Suppressor macrophage treated with lipopolysaccharide for 1 hour (primary cell): ENCODE measurements at places on chromosomes 5 and 9.

- DNase-seq: no peak
Measured at GRCh38 chr9:132742821-132743311, 72.6 kb downstream of the GTF3C4 start.

DNA sequence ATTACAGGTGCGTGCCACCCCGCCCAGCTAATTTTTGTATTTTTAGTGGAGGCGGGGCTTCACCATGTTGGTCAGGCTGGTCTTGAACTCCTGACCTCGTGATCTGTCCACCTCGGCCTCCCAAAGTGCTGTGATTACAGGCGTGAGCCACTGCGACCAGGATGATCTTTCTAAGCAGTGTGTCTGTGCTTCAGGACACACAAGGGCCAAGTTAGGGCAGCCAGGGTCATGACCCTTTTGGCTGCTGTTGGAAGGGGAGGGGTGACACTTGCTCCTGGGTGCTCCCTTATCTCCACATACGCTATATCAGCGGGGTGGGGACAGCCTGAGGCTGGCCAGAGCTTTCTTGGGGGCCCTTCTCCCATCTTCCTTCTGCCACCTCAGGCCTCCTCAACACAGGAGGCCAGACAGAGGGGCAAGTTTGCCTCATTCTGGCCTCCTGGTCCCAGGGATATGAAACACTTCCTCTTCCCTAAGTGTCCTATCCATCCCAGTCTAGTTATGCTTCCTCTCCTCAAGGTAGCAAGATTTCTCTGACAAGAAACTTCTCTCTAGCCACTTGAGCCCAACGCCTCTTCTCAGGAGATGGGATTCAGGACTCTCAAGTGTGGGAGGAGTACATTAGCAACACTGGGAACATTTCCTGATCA is 1.9 kb upstream of the ZNF79 start:
- peak; percentile 28 for DNase-seq

- DNase-seq: no peak
Measured at GRCh38 chr5:118447350-118447749, 541.0 kb downstream of the DTWD2 start.

DNA sequence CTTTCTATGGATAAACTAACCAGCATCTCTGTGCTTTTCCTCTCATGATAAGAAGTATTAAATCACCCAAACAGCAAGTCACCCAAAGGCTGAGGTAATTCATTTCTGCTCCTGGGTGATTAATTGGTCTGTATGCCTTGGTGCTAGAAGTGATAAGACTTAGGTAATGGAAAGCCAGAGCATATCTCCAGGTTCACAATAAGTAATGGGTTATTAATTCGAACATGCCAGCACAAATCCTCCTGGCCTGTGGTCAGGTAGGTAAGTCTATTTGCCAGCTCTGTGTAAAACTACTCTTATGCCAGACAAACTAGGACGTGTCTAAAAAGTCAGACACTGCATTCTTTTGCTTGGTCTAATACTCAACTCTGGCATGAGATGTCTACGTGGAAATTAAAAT is 11.2 kb upstream of the ENC1 start:
- DNase-seq: no peak

DNA sequence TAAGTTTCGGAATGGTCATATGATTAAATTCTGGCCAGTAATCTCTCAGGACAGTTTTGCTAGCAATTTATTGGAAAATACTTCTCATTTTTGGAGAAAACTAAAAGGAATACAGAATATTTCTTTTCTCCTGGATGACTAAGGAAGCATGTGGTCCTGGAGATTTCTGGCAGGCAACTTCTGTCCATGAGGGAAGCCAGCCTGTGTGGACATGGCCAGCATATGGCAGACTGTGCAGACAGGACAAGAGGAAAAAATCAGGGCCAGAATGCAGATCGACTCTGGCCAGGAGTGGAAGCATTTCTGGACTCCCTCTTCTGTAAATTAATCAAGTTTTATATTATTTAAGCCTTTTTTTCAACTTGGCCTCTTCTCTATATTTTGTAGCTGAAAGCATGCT is 100.4 kb upstream of the CDH18 start:
- DNase-seq: no peak

GRCh38 chr5:81896764-81897163 is 75.1 kb upstream of the ATG10 start:
- peak; percentile 26 for DNase-seq

GRCh38 chr5:156052656-156053055 is 274.3 kb upstream of the SGCD start:
- no peak for DNase-seq

DNA sequence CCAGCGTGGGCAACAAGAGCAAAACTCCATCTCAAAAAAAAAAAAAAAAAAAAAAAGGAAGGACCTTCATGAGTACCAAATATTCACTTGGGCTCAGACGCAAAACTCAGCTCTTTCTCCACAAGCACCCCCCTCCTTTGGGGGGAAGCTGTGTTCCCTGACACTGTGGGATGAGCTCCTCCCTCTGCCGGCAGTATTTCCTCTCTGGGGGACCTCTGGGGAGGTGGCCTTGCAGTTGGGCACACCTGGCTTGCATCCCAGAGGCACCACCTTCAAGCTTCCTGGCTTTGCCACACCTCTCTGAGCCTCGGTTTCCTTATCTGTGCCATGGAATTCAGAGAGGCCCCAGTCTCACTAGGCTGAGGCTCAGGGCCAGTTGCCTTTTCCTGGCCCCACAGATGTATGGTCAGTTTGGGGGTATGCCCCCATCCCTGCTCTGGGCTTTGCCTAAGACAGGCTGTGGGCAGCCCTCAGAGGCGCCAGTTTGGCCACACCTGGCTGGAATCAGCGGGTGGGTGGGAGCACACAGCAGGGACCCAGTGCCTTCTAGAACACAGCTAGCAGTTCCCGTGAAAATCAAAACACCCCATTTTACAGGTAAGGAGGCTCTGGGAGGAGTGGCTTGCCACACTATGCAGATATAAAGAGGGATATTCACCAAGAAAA is 157.5 kb upstream of the IER5L start:
- peak; percentile 68 for DNase-seq

DNA sequence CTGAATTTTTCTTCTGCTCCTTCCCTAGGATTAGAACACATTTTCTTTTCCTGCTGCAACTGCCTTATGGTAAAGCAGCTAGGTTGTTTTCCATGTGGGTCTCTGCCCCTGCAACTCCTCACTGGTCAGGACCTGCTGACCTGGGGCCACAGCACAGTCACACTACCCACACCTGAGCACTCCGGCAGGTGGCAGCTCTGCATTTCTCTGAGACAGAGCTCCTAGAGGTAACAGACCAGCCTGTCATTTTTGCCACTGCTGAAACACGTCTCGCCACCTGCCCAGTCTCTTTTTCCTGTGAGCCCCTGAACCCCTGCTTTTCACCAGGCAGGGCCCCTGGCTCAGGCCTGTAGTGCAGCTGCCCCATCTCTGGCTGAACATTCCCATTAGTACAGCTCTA is 609.6 kb downstream of the HINT1 start:
- no peak for DNase-seq

DNA sequence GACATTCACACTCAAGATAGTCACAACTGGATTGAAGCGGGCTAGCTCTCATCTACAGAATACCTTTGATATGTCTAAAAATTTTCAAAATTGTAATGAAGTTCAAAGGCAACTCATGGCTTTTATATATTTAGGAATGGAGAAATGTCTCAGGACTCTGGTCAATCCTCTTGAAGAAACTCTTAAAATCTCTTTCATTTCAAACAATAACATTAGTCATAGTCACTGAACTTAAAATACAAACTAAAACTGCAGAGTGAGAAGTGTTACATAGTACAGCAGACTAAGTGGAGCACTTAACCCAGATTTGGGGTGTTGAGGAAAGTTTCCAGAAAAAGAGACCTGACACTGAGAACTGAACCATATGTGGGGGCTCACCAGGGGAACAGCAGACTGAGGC is 20.7 kb downstream of the FANCC start:
- no peak for DNase-seq

GRCh38 chr5:176559683-176560082 is 10.5 kb downstream of the CDHR2 start:
- no peak for DNase-seq

DNA sequence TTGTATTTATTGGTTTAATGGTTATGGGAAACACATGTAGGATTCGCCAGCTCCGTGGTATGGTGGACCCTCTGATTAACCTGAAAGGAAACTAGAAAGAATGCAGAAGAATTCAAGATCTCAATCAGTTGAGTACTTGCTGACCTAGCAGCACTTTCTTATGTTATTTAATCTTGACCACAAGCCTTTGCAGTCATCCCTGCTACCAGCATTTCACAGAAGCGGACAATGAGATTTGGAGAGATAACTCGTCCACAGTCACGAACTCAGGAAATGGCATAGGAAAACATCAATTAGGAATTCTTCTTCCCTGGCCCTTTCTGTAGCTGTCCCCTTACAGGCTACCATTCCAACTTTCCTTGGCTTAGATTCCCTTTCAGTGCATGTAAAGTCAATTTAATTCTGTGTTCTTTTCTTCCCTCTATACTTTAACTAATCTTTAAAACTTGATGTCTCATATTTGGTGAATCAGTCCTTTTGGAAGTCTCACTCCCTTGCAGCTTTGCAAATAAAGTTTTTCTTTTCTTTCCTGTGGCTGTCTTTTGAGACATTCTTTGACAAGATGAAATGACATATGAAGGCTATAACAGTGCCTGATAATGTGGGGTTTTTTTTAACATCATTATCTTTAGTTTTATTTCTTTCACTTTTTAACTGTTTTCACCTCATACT is 1.3 kb upstream of the SLC44A1 start:
- no peak for DNase-seq

DNA sequence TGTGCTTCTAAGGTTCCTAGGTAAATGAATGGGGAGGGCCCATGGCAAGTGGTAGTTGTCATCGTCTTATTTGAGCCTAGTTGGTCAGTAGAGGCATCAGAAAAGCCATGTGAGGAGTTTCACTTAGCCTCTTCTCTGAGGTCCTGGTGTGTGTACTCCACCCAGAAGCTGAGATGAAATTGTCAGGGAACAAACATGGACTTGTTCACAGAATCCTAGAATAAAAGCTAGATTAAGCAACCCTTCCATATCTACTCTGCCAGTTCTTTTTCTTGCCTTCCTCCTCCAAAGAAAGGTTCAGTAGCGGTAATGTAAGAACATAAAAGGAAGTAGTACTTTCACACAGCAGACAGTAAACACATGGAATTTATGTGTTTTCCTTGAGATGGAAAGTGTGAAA is 70.4 kb downstream of the ARHGAP26 start:
- no peak for DNase-seq

DNA sequence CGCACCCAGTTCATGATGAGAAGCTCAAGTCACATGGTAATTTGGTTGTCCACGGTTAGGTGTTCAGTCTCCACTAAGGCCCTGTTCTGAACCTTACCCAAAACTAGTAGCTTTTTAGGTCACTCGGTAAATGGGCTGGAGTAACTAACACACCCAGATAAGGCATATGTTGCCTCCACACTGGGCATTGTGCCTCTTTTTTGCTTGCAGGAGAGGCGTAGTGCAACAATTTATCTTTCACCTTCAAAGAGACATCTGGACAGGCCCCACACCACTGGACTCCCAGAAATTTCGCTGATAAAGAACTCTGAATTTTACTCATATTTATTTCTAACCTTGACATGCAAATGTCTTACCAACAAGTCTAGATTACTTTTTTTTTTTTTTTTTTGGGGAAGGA is 16.8 kb upstream of the PTGES start:
- no peak for DNase-seq

- DNase-seq: no peak
Measured at GRCh38 chr9:81777482-81777881, 88.1 kb upstream of the TLE1 start.

DNA sequence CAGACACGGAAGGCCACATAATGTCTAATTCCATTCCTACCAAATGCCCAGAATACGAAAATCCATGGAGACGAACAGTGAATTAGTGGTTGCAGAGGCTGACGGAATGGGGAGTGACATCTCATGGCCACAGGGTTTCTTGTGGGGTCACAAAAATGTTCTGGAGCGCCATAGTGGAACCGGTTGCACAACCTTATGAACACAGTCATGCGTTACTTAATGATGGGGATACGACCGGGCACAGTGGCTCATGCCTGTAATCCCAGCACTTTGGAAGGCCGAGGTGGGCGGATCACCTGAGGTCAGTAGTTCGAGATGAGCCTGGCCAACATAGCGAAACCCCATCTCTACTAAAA is 26.0 kb upstream of the TTLL11 start:
- DNase-seq: no peak

DNA sequence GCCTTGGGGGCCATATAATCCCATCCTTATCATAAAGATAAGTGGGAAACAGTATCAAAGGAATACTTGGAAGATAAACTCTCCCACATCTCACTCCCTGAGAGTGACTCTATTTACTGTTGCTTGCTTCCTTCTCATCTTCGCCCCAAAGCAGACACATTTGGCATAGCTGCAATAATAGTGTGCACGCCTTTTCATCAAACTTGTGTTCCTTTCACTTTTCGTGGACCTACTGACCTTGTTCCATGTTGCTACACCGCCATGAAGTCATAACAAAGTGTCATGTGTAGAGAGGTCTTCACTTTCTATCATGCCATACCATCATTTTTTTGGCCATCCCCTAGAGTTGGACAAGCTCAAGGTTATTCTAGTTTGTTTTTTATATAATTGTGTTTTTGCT is 200.0 kb upstream of the MSX2 start:
- DNase-seq: no peak

- no peak for DNase-seq
Measured at GRCh38 chr5:91787718-91788117, 404.6 kb upstream of the ARRDC3 start.

GRCh38 chr9:99822109-99822805 is 572 bp downstream of the NR4A3 start:
- DNase-seq: peak; percentile 75

GRCh38 chr9:127229691-127230417 is 34.7 kb upstream of the GARNL3 start:
- no peak for DNase-seq

DNA sequence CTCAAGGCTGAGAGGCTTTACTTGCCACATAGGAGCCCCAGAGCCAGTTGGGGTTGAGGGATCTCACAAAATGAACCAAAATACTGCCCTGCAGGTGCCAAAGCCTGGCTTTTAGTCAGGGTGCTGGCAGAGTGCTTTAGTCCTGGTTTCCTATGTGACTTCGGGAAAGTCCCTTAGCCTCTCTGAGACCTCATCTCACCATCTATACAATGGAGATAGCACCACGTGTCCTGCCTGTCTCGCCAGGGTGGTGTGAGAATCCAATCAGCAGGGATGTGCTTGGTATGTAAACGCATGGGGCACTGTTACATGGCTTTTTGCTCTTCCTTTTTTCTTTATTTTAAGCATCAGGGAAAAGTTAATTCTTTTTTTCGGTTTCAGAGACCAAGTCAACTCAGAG is 68.3 kb downstream of the SHB start:
- DNase-seq: no peak

DNA sequence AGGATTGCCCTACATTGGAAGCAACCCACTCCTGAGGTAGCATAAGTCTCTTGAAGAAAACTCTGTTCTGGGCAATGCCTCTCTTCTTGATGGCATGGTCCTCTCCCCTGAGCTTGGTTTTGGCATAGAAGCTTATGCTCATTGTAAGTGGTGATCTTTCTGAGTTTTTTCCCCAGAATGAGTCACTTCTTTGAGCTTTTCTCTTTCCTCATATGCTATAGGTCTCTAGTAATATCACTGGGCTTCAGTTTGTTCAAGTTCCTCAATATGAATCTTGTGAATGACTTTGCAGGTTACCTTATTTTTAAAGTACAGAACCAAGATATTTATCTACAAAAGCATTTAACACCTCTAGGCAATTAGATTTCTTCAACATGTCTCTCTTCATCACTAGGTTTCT is 76.5 kb upstream of the ATG10 start:
- peak; percentile 89 for DNase-seq

- DNase-seq: peak; percentile 33
Measured at GRCh38 chr5:66498791-66499207, 97.4 kb upstream of the MAST4 start.
